Activated gamma-delta T cell treated with anti-CD3 and anti-CD28 coated beads, Interleukin-2, amount 50 U/mL, for 16 hours (primary cell): ENCODE measurements at places on chromosomes 2 and 18.

DNA sequence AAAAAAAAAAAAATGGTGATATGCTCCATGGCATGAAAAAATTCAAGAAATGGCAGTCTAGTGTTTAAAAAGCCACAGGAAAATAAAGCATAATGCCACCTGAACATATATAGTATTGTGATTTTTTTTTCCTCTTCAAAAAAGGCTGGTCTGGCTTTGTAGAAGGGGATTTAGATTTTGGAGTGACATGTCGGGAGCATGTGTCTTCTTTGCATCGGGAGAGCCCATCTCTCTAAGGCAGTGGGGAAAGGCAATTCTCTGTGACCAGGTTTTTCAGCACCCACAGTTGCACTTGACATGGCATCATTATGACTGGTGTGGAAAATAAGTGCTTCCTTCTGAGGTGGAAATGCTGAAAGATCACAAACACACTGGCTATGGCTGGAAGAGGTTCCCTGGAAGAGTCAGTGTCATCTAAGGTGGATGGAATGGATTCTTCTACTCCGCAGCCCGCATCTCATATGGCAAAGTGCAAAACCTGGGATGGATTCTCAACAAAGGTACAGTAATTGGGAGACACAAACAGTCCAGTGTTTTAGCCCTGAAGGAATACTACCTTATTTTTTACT, 172.5 kb downstream of the AGAP1 start:
- DNase-seq, result no peak

- no peak for DNase-seq
These were observed 76.6 kb upstream of the B3GNT7 start for GRCh38 chr2:231318954-231319353.

- no peak for DNase-seq
These were observed 38.6 kb downstream of the CYP1B1 start for GRCh38 chr2:38037325-38037724.

GRCh38 chr2:129605646-129606045, 373.8 kb upstream of the RAB6C start:
- DNase-seq, result no peak

DNA sequence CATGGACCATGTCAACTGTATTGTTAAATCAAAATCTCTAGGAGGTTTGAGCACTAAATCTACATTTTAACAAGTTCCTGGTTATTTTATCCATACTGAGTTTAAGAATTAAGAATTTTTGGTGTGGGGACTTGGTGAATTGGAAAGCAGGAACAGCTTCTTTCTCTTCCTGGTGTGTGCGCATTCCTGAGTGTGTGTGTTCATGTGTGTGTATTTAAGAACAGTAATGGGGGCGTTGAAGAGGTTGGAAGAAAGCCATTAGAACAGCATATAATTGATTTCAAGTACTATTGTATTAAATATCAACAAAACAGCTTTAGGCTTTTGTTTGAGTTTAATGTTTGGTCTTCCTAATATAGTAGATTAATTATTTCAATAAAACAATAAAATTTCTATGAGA, 801.3 kb upstream of the ID2 start:
- no peak for DNase-seq

GRCh38 chr2:234374736-234375135, 122.1 kb downstream of the ARL4C start:
- no peak for DNase-seq

- no peak for DNase-seq
These were observed 25.6 kb downstream of the FAP start for GRCh38 chr2:162217598-162217997.

GRCh38 chr2:83017366-83018090, 1441.6 kb downstream of the SUCLG1 start:
- no peak for DNase-seq

GRCh38 chr2:98560256-98560771, 48.0 kb downstream of the COA5 start:
- no peak for DNase-seq

DNA sequence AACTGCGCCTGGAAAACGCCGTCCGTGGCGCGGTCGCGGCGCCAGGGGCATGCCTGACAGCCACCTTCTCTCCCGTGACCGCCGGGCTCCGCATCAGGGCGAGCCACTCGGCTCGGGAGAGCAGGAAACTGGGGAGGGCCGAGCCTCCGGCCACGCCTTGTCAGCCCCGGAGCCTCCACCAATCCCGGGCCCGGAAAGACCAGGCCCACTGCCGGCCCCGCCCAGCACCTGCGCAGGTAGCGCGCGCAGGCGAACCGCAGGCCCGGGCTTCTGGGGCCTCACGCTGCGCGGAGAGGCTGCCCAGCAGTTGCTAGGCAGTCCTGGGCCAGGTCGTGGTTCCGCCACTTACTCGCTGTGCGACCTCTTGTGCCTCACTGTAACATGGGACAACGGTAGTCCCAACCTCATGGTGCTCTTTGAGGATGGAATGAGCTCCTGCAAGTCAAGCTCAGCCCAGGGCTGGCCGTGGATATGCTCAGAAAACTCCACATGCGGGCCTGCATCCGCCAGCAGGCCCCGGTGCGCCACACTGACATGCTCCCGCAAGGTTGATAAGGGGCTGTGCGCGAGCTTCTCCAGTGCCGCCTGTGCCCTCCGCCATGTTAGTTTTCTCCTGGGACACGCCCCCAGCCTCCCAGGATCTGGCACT, 97.1 kb downstream of the INHBB start:
- no peak for DNase-seq
